Cerebellar nuclear complex (tissue), 1 donor: ENCODE measurements at places on chromosomes 3 and 15.

GRCh38 chr3:71184252-71184651, 399.3 kb downstream of the FOXP1 start:
- no peak for DNase-seq

DNA sequence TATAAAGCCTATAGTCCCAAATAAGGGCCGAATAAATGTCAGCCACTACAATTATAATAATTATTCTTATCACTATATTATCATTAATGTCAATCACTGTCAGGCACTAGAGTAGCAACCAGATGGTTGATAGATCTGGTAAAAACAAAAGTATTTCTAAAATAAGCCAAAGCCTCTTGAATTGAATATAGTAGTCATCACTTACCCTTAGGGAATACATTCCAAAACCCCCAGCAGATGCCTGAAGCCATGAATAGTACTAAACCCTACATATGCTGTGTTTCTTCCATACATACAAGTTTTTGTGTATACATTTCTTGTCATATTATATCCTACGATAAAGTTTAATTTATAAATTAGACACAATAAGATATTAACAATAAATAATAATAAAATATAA, 59.1 kb downstream of the LRRC3B start:
- no peak for DNase-seq

DNA sequence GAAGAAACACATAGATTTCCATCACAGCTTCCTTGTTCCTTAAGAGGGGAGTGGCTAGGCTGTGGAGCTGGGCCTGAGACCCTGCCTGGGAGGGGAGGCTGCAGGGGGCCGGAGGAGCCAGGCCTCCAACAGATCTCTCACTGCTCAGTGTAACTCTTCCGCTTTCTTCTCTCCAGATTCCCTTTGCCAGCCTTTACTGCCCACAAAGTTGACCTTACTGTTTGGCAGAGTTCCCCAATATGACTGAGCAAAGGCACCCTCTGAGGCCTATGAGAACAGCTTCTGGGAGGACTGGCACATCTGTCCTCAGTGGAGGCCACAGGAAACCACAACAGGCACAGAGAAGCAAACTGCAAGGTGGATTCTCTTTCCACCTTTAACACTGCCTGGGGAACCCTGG, 38.1 kb downstream of the SLCO2A1 start:
- DNase-seq, result no peak

- DNase-seq, result no peak
These were observed 9.9 kb downstream of the C3orf22 start for GRCh38 chr3:126548556-126549466.
